Right ventricle myocardium superior (tissue), 1 donor: ENCODE measurements at places on chromosomes 7 and 10. TPM values are rescaled to one million over a fixed set of nuclear protein-coding genes. Genes with fewer than 3 reads are reported as not detected.

The TMED4 gene
- 47.6 TPM for total RNA-seq

- no peak for DNase-seq
These were observed 105.5 kb upstream of the CSTF2T start for GRCh38 chr10:51804866-51805265.

DNA sequence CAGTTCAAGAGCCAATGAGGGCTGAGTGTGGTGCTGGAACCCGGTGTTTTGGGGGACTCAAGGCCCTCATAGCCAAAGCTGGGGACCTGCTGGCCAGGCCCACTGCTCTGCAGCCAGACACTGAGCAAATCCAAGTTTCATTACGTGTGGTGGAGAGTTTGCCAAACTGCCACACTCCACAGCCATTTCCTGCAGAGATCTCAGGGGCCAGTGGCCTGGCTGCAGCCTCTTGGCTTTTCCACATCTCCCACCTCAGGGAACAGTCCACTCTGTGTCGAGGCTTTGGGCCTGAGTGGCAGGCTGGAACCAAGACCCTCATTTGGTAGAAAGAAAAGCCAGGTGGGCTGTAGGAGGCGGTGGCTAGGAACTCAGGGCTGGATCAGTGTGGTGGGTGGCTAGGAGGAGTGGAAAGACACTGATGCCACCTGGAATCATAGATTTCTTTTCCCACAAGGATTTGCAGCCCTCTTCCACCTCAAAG lies 3.2 kb downstream of the HOXA11 start:
- DNase-seq = no peak

DNA sequence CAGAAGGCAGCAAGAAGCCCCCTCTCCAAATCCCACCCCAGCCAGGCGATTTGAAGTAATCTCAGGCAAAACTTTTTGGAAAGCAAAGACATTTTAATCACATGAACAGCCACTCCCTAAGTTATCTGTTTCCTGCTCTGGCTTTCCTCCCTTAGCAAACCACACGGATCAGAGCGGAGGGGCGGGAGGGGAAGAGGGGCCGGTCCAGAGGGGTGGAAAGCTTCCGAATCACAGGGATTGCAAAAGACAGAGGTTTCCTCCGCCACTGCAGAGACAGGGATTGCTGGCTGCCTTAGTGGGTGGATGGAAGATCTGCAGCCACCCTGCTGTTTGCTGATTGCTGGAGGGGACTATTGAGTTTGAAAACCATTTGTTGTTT lies 41.2 kb downstream of the ZCCHC24 start:
- peak; percentile 77 for DNase-seq

GRCh38 chr7:26103596-26103995 lies 48.4 kb upstream of the NFE2L3 start:
- no peak for DNase-seq

GRCh38 chr7:159061209-159061608 lies 83.5 kb downstream of the VIPR2 start:
- no peak for DNase-seq

DNA sequence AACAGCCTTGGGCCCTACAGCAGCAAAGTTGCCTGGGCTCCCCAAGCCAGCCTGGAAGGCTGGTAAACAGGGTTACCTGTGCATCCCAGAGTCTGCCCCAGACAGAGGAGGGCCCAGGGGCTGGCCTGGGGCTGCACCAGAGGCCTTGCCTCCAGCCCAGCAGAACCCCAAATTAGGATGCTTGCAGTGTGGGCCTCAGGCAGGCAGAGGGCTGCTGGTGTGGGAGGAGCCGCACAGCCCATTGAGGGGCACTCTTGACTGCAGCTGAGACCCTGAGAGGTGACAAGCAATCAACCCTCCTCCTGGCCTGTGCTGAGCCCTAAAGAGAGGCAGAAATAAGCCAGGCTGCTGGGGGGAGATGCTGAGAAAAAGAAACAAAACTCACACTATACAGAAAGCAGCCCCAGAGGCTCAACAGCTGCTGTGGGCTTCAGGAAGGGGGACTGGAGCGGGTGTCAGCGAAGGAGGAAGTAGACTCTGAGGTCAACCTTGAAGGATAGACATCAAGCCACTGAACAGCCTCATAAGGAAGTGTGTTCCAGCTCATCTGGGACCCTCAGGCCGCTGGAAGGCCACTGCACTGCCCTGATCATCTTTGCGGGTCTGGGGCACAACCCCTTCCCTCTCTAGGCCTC lies 6.6 kb downstream of the AIFM2 start:
- DNase-seq = no peak
